ENCODE measurements at places on chromosomes 5 and 9.

DNA sequence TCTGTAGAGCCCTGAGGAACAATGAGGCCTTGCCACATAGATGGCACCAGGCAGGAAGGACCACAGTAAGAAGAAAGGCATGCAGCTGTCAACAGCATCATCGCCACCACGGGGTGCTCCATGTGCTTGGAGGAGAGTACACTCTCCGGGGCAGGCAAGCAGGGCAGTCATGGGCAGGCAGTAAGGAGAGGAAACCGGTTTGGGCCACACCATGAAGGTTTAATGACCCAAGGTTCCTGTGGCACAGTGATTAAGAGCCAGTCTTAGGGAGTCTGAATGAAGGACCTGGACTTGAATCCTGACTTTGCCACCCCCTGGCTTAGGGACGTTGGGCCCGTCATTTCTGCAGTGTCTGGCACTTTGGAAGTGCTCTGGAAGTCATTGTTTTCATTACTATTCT is 80.6 kb upstream of the ZBTB43 start:
- no peak for DNase-seq

GRCh38 chr5:103461243-103461642 is 101.3 kb downstream of the NUDT12 start:
- DNase-seq, result no peak

GRCh38 chr5:159290741-159291140 is 27.7 kb downstream of the UBLCP1 start:
- DNase-seq, result no peak

DNA sequence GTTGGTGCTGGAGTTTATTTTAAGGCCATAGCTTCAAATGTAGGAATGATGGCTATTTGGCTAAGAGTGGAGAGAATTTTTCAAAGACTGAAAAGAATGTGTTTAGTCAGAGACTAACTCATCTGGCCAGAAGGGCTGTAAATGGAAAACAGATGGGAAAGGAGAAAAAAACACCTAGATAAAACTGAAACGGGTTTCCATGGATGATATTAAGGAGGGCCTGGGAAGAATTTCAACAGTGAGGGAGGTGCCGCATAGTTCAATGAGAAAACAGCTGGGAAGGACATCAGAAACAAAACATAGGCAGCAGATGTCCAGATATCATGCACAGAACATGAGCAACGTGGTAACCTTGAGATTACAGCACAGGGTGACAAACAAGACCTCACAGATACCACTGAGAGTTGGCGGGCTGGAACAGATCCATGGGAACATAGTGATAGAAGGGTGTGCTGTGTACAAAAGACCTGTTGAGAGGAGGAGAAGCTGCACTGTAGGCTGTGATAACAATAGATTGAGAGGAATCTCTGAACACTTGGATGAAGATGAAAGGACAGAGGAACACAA is 31.2 kb upstream of the RAD23B start:
- no peak for DNase-seq

- DNase-seq, result no peak
These were observed 5.5 kb downstream of the NR2F1 start for GRCh38 chr5:93588352-93589151.

DNA sequence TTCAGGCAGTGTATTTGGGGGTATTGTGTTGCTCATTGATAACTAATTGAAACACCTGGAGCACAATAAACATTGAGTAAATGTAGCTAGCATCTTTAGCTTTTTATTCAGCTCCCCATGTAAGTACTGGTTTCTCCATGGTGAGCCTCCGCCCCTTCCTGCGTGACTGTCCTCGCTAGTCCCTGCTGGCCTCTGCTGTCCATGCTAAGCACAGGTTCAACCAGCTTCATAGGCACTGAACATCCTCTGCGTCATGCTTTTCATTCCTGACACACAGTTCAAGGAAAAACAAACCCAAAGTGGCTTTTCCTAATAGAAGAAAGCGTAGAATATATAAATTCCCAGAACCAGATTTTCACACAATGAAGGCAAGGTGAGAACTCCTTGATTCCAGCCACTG is 27.3 kb upstream of the DAP start:
- DNase-seq, result no peak

DNA sequence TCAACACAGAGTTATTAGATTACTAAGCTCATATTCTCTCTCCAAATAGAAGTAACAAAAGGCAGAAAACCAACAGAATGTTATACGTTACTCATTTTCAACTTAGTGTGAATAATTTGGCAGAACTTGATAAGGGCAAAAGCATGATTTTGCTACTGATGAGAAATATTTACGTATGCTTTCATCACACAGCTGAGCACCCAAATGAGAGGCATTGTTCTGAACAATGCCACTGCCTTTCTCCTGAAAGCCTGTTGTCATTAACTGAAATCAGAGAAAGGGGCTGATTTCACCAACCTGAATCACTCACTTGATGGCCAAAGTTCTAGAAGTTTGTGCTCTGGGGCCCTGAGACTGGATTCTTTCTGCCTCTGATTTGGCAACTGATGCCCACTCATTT is 367.5 kb upstream of the PTGER4 start:
- no peak for DNase-seq

GRCh38 chr9:107717529-107718314 is 228.2 kb upstream of the KLF4 start:
- no peak for DNase-seq

- DNase-seq, result no peak
These were observed 159.2 kb downstream of the FRMD3 start for GRCh38 chr9:83379045-83379444.
